ENCODE measurements at places on chromosomes 2 and 18. TPM values are rescaled to one million over a fixed set of nuclear protein-coding genes. Genes with fewer than 3 reads are reported as not detected.

SLC9A4 gene
- total RNA-seq, result not detected

MAB21L4 gene
- total RNA-seq, result not detected

SRD5A2 gene
- total RNA-seq, result 0.03 TPM

DNA sequence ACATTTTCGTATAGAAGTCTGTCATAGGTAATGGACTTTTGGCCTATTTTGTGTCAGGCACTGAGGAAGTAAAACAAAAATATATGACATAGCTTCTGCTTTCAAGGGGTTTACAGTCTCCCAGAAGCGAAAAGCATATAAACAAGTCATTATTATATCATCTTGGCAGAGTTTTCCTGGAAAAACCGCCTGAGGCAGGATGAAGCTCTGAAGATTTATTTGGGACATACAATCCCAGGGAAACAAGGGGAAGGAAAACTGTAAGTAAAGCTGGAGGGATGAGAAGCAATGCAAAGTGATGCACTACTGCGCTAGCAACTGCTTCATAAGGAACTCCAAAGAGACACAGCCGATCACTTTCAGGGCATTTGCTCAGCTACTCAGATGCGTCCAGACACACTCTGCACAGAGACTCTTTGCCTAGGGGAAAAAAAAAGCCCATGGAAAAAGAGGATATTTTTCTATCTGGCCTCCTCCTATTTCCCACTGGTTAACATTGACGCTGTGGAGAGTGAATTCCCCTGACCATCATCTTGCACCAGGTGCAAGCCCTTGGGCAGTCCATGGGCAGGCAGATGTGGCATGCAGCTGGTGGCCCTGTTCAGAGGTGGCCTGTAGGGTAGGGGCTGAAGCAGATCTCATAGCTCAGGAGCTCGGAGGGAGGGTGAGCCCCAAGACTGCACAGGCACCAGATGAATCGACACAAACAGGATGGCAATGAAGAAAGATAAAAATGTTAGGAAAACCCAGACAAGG is 158.1 kb downstream of the METTL4 start:
- DNase-seq, result no peak

MPP4 gene
- total RNA-seq, result not detected

GRCh38 chr18:21757833-21758232 is 17.2 kb downstream of the MIB1 start:
- DNase-seq, result no peak

DNA sequence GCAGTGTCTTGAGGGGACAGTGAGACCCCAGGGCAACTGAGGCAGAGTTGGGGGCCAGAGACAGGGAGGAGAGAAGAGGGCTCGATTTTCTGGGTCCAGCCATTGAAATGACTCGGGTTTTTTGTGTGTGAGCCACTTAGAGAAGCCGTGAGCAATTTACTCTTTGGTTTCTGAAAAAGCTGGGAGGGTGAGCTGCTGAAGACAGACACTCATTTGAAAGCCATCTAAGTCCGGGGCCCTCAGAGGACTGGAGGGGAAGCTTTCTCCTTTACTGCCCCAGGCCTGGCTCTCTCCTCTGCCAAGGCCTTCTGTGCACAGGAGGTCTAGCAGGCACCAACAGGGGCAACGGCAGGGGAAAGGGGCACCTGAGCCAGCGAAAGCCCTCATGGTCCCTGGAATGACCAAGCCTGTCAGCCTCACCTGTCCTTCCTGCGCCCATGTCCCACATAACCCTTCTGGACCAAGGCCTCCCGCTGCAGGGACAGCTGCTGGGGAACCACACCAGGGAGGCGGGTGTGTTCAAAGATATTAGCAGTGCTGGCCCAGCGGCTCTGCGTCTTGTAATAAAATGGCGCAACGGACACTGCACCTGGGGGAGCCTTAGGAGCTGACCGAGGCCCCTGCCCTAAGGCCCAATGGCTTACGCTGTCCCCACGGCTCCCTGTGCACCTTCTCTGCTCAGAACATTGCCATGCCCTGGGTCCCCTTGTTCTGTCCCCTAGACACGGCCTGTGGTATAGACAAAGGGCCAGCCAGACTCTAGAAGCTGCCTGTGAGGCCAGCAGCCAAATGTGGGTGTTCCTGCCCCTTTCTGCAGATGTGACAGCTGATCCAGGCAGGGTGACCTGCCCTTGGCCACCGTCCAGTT is 45.8 kb downstream of the HS6ST1 start:
- DNase-seq, result no peak

DNA sequence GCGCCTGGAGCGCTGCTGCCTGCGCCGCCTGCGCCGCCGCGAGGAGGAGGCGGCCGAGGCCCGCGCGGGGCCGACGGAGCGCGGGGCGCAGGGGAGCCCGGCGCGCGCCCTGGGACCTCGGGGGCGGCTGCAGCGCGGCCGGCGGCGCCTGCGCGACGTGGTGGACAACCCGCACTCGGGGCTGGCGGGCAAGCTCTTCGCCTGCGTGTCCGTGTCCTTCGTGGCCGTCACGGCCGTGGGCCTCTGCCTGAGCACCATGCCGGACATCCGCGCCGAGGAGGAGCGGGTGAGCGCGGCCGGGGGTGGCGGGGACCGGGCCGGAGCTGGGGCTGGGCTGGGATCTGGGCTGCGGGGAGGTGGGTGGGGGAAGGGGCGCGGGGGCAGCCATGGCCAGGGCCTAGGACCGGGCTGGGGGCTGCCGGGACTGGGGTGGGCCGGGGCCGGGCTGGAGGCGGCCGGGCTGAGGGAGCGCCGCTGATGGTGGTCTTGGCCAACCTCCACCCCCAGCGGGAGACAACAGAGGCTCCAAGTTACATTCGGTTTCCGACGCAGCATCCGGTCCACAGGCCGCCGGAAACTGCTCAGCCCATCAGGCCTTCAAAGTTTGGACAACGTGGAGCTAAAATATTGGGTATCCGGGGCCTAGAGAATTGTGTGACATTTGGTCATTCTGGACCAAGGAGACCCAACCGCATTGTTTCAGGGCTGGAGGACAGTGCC is 66.4 kb downstream of the KCNG2 start:
- peak; percentile 27 for DNase-seq
